ENCODE measurements at places on chromosomes 7 and 10.

GRCh38 chr10:86434656-86435055 lies 68.1 kb upstream of the GRID1 start:
- DNase-seq = no peak

GRCh38 chr10:24722676-24723385 lies 856 bp downstream of the ARHGAP21 start:
- peak; percentile 57 for DNase-seq

DNA sequence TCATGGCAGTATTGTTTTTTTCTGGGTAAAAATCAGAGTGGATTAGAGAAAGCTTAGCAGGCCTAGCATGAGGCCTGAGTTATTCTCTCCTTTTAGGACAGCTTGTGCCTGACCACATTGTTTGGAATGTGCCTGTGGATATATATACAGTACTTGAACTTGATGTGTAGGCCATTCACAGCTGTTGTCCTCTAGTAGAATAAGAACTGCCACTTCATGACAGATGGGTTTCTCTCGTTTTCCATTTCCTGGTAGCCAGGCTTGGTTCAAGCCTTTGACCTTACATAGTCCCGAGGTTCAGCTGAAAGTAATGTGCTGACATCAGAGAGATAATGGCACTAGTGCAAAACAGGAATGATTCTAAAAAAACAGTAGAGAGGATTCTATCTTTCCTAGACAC lies 473.9 kb downstream of the AUTS2 start:
- no peak for DNase-seq

GRCh38 chr7:7704867-7705266 lies 13.5 kb downstream of the RPA3 start:
- DNase-seq = no peak

- DNase-seq = no peak
These were observed 144.7 kb downstream of the NRP1 start for GRCh38 chr10:33189808-33190207.

DNA sequence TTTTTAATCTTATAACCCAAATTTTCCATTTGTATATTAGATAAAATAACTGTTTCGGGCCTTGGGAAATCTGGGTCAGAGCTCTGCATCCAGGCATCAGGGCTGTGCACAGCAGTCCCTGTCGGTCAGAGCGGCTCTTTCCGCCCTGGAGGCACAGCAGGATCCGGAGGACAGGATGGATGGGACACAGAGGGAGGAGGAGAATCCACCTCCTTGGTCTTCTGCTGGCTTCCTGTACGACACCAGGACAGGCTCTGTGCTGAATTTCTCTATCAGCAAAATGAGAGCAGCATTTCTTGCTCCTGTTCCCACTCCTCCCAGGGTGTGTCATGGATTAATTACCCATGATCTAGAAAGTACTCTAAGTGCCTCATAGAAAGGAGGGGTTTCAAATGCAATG lies 254.9 kb downstream of the SKAP2 start:
- DNase-seq = no peak

GRCh38 chr7:16063716-16064675 lies 357.3 kb downstream of the CRPPA start:
- no peak for DNase-seq

DNA sequence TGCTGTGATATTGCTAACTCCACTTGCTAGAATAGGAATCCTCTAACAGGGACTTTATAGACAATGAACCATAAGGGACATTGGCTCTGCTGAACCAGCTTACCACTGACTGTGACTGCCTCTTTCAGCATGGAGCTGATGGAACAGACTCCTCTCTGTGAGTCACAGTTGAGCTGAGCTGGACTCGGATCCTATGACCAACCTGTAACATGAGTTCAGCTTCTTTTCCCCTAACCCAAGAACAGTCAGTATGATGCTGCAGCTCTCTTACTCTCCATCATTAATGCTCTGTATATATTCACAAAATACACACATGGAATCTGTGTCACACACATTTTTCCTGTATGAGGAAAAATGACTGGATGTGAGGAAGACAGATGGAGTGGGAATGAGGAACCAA lies 177.9 kb upstream of the BET1 start:
- DNase-seq = no peak

DNA sequence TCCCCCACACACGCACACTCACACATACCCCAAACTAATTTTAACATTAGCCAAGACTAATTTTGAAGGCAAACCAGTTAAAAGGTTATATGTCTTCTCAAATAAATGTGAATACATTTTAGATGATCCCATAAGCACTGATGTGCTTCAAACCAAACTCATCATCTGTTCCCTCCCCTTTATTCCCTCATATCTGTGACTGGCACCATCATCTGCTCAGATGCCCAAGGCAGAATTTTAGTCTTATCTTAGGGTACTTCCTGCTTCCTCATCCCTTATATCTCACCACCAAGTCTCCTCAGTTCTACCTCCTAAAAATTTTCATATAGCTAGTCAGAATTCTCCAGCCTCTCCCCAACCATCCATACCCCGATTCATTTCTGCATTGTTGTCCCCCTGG lies 80.4 kb downstream of the UPF2 start:
- no peak for DNase-seq

DNA sequence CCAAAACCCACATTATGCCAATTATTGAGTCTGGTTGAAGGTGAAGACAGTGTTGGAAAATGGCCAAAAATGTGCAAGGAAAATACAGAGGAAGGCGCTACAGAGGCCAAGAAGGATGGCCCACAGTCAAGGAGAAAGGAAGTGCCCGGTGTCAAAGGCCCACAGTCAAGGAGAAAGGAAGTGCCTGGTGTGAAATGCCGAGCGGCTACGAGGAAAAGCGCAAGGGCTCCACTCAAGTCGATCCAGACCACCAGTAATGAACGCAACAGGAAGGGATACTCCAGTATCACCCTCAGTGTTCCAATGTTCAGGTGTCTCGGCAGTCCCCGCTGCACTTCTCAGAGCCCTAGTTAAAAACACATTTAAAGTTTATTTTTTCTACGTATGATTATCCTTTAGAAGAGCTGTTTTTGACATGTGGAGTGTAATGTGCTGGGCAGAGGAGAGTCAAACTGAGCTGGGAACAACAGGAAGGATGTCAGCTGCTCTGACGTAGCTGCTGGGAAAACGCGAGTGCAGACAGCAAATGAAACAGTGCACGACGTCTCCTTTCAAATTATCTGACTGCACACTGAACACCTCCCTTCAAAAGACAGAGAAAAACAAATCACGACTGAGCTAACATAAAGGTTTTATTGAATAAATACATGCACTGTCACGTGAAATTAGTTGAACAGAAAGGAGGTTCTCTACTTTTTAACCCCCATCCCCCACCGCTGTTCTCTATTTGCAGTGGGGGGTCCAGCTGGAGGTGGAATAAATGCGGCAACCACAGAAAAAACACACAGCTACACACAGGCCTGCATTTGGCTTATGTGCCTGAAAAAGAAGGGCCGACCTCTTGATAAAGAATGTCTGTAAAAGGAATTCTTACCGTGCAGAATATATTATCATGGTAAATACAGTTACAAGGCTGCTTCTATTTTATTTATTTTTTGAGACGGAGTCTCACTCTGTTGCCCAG lies 26.1 kb upstream of the NCAPG2 start:
- DNase-seq = no peak

DNA sequence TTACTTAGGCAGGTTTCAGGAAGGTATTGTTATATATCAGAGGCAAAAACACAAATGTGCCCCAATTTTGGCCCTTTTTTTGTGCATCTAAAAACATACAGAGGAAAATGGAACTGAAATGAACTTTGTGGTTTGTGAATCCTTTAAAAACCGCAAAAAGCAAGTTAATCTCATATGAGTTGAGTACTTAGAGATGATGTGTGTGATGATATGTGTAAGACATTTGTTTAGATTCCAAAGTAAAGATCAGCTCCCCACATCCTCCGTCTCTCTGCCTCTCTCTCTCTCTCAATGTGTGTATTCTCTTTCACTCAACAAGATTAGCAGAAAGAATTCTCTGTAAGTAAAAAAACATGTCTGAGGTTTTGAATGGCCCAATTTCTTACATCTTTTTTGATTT lies 201.9 kb downstream of the MALRD1 start:
- no peak for DNase-seq

DNA sequence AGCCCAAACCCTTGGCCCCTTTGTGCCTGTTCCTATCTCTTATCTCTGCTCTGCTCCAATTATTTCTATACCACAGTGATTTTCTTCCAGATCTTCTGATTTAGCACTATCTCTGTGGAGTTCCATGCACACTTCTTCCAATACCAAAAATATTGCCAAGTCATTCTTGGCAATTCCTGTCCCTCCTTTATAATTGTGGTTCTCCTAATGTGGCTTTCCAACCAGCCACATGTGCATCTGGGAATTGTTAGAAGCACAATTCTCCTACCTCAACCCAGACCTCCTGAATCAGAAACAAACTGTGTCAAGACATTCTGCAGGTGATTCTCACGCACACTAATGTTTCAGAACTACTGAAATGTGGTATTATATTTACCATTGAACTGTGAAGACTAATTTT lies 447.8 kb upstream of the IGFBP3 start:
- no peak for DNase-seq

- DNase-seq = no peak
These were observed 308.5 kb downstream of the EXOC4 start for GRCh38 chr7:133561396-133561795.

DNA sequence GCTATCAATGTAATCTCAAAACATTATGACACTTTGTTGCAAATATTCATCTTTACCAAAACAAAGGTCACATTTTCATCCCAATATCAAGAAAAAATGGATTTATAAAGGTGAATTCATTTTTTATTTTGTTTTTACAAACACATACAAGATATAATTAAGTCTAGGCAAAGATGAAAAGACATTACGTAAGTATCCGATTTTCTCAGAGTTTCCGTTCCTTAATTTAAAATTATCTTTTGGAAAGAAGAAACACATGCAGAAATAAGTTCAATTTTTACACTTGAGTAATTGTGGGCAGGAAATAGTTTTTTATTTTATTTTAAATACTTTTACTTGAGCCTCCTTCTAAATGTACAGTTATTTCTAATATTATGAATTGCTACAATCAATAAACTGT lies 24.6 kb downstream of the RTKN2 start:
- no peak for DNase-seq

GRCh38 chr7:106848851-106849442 lies 16.1 kb upstream of the PIK3CG start:
- DNase-seq = no peak

- DNase-seq = no peak
These were observed 21.2 kb upstream of the SLC16A12 start for GRCh38 chr10:89556600-89556999.

DNA sequence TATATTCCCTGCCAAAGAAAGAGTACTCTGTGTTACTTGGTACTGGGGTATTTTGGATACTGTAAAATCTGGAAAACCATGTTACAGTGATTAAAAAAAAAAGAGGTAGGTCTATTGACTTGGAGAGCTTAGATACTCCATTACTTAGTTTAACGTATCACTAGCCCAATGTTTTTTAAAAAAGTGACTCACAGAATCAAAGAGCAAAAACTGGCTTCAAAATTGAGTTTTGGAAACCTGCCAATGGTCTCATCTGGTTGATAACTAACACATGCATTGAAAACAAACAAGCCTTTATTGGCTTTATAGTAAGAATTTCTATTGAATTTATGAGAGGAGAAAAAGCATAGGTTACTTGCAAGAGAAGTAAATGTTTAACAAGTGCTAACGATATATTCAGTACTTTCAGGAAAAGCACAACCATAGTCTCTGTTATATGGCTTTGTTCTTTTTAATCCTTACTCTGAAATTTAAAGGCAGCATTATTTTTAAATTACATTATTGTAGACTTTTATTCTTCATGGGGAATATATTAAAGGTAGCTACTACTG lies 563.3 kb upstream of the SORCS1 start:
- no peak for DNase-seq

DNA sequence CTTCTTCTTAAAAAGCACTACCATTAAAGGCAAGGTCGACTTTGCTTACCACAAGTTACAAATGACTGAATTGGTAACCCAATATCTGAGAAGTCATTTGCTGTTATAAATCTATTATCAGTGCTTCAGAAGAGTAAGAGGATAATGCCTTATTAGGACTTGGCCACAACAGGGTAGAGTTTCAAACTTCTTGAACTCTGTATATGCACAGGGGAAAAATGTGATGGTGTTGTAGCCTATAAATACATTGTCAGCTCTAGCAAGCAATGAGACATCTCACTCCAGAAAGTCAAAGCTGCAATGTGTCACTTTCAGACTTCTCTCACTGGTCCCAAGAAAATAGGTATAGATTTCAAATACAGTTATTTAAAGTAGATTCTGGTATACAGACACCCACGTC lies 9.3 kb downstream of the TFEC start:
- DNase-seq = no peak

All from CD4-positive, alpha-beta T cell treated with Interleukin-4 for 4 hours (primary cell).